Lung microvascular endothelial cell (primary cell): ENCODE measurements at places on chromosomes 7 and 10. TPM values are rescaled to one million over a fixed set of nuclear protein-coding genes. Genes with fewer than 3 reads are reported as not detected.

The C7orf33 gene
- total RNA-seq = not detected in 2 replicates

The DRGX gene
- total RNA-seq = not detected in 2 replicates

The PAX2 gene
- total RNA-seq = not detected in 2 replicates

The VSIR gene
- 7.5 and 10.7 TPM in 2 replicates for total RNA-seq

The SAMD9L gene
- 6.9 and 8.1 TPM in 2 replicates for total RNA-seq

The GATA3 gene
- under 0.01 TPM in 2 replicates for total RNA-seq

The MINDY4 gene
- total RNA-seq = 0.40 and 0.65 TPM in 2 replicates

The STEAP1 gene
- total RNA-seq = 1.8 and 10.7 TPM in 2 replicates

The DNMBP gene
- total RNA-seq = 20.5 and 31.7 TPM in 2 replicates

The TMEM184A gene
- total RNA-seq = under 0.01 TPM in 2 replicates

The TWIST1 gene
- total RNA-seq = 0.44 TPM in 1 of 2 replicates, not detected in the other

The LRRD1 gene
- total RNA-seq = under 0.01 TPM in 2 replicates

The NKX2-3 gene
- total RNA-seq = not detected in 2 replicates

The IPMK gene
- 4.8 and 5.0 TPM in 2 replicates for total RNA-seq

The SFTPA1 gene
- total RNA-seq = not detected in 2 replicates

The TMEM140 gene
- total RNA-seq = 21.1 and 59.7 TPM in 2 replicates

The AKR1C1 gene
- total RNA-seq = 8.7 and 18.7 TPM in 2 replicates

The HOXA9 gene
- total RNA-seq = 2.0 and 3.9 TPM in 2 replicates

The CDC14C gene
- not detected in 2 replicates for total RNA-seq

The GHRHR gene
- not detected in 2 replicates for total RNA-seq

The ADAM12 gene
- 0.20 and 0.65 TPM in 2 replicates for total RNA-seq

The NOS3 gene
- 25.0 and 30.5 TPM in 2 replicates for total RNA-seq

The LDB3 gene
- total RNA-seq = not detected in 2 replicates

The PDE1C gene
- under 0.01 and 0.22 TPM in 2 replicates for total RNA-seq

The CALHM3 gene
- not detected in 2 replicates for total RNA-seq

The SHH gene
- total RNA-seq = under 0.01 TPM in 2 replicates

The MYOF gene
- 58.1 and 147 TPM in 2 replicates for total RNA-seq

The C10orf120 gene
- not detected in 2 replicates for total RNA-seq

The ZNF479 gene
- total RNA-seq = not detected in 2 replicates

The SMO gene
- 3.1 and 3.4 TPM in 2 replicates for total RNA-seq

The EPDR1 gene
- total RNA-seq = 2.0 and 2.4 TPM in 2 replicates

The NAT16 gene
- not detected in 2 replicates for total RNA-seq

The ABCC2 gene
- total RNA-seq = 0.44 and 0.60 TPM in 2 replicates

The LIPK gene
- not detected in 2 replicates for total RNA-seq

The SLIT1 gene
- not detected in 2 replicates for total RNA-seq

The COBL gene
- total RNA-seq = not detected in 2 replicates
